ENCODE measurements at places on chromosomes 11 and 22.

DNA sequence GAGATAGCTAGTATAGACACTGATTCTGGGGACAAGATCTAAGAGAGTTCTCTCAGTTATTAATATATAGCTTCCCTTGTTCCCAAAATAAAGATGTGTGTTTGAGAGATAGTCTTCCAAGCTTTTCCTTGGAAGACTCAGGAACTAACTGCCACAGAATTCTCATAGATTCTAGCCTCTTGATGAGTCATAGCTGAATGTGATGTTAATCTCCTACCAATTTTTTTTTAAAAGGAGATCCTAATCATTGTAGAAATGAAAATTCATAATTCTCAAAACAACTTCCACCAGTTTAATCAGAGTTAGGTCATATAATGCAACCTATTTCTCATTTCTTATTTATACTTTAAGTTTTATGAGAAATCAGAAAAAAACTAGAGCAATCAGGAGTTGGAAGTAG, 148.8 kb downstream of the JRKL start:
- no peak for DNase-seq

GRCh38 chr11:18705651-18706281, 7.2 kb downstream of the TMEM86A start:
- no peak for DNase-seq

- DNase-seq, result no peak
Observed at GRCh38 chr11:63289658-63290057, 46.3 kb upstream of the SLC22A25 start.

GRCh38 chr11:119093942-119094815, 7.5 kb downstream of the DPAGT1 start:
- no peak for DNase-seq

- DNase-seq, result no peak
Observed at GRCh38 chr22:20271114-20271994, 3.2 kb upstream of the RTN4R start.

DNA sequence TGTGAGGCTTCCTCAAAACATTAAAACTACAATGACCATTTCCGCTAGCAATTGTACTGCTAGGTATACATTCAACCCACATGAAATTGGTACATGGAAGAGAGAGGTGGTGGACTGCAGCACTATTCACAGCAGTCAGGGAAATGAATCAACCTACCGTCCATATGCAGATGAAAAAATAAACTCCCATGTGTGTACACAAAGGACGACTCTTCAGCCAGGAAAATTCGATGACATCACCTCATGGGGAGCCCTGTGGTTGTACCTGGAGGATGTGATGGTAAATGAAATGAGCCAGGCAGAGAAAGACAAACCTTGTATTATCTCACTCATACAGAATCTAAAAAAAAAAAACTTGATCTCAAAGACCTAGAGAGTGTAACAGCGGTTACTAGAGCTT, 23.3 kb downstream of the RFPL3 start:
- DNase-seq, result no peak

DNA sequence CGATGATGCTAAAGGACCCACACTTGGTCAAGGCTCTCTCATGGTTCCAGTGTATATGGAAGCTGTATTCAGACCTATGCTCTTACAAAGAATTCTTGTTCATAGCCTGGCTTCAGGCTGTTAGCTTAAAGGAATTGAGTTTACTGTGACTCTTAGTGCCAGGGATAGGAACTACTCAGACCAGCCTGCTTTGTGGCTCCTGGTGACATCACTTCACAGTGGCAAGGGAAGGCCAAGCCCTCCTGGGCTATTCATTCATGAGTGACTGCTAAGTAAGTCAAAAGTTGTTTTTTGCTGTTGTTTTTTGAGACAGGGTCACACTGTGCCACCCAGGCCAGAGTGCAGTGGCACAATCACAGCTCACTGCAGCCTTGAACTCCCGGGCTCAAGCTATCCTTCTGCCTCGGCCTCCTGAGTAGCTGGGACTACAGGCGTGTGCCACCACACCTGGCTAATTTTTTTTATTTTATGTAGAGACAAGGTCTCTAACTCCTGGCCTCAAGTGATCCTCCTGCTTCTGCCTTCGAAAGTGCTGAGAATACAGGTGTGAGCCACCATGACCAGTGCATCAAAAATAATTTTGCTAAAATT, 9.6 kb downstream of the ART5 start:
- no peak for DNase-seq

GRCh38 chr11:12143461-12144258, 33.3 kb downstream of the MICAL2 start:
- no peak for DNase-seq

DNA sequence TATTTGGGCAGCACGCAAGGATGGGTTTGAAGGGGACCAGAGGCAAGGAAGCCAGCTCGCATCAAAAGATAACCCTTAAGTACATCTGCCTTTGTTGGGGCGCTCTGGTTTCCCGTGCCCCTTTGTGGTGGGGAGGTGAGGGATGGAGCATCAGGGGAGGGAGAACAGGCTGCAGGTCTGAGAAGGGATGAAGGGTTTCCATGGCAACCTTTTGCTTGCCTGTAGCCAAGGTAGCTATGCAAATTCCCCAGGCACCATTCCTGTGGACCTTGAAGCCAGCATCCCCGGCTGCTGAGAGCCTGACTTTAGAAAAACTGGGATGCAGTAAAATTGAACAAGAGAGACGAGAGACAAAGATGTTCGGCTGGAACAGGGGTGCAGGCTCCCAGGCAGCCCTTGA, 75.7 kb downstream of the SEZ6L start:
- DNase-seq, result no peak

- no peak for DNase-seq
Observed at GRCh38 chr11:44604171-44604581, 38.7 kb downstream of the CD82 start.

- no peak for DNase-seq
Observed at GRCh38 chr11:14444441-14445189, 55.0 kb downstream of the COPB1 start.

GRCh38 chr11:119651802-119652584, 77.0 kb downstream of the NECTIN1 start:
- DNase-seq, result no peak

GRCh38 chr11:125155767-125156166, 8.8 kb upstream of the PKNOX2 start:
- DNase-seq, result no peak

DNA sequence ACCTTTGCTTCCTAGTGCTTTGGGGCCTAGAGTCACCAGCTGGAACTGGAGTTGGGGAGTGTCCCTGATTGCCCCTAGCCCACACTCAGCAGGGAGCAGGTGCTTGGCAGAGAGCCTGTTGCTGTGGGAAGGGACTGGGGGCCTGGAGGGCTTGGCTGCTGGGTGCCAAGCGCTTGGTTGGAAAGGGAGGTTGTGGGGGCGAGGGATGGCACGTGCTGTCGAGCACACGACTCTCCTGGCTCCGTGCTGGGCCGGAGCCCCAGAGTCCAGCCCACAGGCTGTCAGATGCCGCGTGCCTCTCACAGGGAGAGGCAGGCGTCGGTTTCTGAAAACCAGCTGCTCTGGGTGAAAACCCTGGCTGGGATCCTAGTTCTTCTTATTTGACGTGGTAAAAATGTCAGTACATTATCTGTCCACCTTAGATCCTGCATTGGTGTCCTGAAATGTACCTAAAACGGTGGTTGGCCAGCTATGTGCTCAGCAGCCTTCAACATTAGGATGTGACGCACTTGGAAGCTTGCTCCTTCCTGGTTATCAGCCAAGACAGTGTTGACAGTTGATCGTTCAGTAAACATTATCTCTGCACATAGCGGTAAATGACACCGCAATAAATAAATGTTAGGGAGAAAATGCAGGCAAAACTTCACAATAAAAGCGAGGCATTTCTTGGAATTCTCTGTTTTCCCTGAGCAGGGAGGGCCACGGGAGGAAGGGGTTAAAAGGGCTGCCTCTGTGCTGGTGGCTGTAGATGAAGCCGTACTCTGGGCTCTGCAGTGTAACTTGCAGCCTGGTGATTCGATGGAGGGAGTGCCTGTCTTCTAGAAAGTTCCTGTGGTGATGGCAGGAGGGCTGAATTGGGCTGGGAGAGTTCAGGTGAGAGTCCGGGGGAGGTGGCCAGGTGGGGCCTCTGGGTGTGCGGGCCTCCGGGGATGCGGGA, 29.2 kb downstream of the GRAMD4 start:
- no peak for DNase-seq

- no peak for DNase-seq
Observed at GRCh38 chr11:44116234-44116830, 20.9 kb downstream of the EXT2 start.

DNA sequence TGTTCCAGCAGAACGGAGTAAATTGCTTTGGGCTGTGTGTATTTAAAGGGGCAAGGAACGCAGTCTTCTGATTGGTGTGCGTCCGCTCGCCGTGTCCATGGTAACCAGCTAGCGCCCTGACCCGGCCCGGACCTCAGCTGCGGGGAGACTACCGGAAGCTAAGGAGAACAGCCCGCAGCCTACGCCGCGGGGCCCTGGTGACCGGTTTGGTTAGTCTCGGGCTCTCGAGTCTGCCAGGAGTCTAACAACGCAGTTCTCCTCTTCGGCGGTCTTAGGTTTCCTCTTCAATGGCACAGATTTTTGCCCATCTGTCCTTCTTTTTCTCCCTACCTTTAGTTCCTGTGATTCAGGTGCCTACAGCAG, 3.5 kb upstream of the OR56A3 start:
- DNase-seq, result no peak

GRCh38 chr11:536841-537621, at the start of gene LRRC56:
TSS of gene LRRC56 (plus strand) at chr11:537527. CDS start at chr11:540685, 3,158 bp downstream.
- DNase-seq, result peak; percentile 80

GRCh38 chr11:109993786-109994185, 99.4 kb upstream of the ZC3H12C start:
- DNase-seq, result no peak

GRCh38 chr22:19526702-19527111, 2.5 kb upstream of the CLDN5 start:
- DNase-seq, result no peak

DNA sequence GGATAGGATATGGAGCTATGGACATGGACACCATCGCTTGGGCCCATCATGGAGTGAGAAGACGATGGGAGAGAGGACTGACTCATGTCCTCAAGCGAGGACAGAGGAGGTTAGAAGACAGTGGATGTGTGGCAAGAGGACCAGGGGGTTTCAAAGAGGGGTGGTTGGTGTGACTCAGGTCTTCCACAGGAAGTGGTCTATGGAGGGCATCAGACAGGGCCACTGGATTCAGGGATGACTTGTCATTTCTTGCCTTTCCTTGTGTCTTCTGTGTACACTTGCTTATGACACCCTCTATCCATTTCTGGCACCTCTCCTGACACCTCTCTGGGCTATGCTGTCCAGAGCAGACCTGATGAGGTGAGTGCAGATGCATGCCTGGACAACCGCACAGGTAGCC, 115.4 kb downstream of the OSBP2 start:
- no peak for DNase-seq

GRCh38 chr22:18029686-18030267, 5.4 kb upstream of the MICAL3 start:
- DNase-seq, result no peak

GRCh38 chr11:102680945-102681344, 24.6 kb downstream of the MMP27 start:
- DNase-seq, result peak; percentile 85

DNA sequence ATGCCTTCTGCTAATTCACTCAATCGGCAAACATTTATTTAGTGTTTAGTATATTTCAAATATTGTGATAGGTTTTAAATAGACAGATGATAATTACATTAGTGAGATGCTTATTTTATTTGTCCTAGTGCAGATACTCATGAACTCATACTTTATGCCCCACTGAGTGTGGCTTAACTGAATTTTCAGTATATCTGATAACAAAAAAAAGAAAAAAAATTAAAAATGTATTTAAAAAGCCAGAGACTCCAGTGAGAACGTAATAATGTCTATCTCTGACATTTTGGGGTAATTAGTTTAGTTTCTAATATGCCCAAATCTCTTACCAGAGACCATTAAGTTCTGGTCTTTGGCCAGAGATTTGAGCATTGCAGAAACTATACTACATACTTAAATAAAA, 332.6 kb upstream of the CHORDC1 start:
- DNase-seq, result no peak

GRCh38 chr22:23264610-23265367, 84.5 kb downstream of the BCR start:
- DNase-seq, result no peak

DNA sequence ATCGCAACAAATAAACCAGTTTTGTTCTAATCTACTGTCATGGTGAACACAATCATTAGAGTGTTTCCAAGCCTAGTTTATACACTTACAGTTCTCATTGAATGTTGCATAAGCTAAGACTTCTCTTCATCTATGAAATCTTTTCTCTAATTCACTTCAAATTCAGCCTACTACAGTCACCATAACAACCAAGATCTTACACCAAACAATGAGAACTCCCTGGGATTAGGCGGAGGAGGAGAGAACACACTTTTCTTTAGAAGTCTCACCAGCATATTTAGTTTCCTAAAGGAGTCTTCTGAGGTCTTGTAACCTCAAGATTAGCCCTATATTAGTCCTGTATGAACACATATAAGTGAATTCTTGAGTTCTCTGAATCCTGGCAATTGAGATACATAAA, 1889.7 kb downstream of the LRRC4C start:
- DNase-seq, result no peak

- DNase-seq, result peak; percentile 84
Observed at GRCh38 chr11:61378713-61379313, 13.6 kb upstream of the TMEM216 start.

DNA sequence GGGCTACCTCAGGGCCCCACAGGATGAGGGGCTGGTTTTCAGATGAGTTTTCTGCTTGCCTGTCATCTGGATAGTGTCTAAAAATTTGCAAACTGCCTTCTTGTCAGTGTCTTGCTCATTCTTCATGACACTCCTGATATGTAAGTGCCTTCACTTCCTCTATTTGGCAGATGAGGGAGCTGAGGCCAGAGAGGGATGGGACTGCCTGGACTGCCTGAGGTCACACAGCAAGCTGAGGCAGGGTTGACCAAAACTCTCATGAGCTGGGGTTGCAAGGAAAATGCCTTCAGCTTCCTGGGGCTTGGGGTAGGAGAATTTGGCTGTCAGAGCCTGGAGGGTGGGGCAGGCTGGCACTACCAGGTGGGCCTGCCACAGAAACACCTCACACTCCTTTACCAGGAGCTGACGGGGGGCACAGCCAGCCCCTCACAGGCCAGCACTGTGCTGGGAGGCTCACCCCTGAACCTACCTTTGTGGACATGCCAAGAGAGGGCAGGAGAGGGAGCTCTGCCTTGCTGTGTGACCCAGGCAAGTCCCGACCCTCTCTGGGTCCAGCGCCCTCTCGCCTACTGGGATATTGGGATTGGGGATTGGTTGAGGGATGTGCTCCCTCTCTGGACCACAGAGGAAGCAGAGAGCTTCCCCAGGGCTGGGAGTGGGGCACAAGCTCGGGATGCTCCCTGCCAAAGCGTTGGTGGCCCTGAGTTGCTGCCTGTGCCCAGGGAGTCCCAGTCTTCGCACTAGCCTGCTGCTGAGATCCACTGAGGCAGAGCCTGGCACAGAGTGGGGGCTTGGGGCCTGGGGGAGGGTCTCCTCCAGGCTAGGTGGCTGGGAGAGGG, 1.9 kb upstream of the P2RY6 start:
- no peak for DNase-seq

GRCh38 chr11:129972611-129973010, 30.0 kb downstream of the PRDM10 start:
- no peak for DNase-seq
